Bronchial epithelial cell (primary cell): ENCODE measurements at places on chromosomes 7 and 10. TPM values are rescaled to one million over a fixed set of nuclear protein-coding genes. Genes with fewer than 3 reads are reported as not detected.

DNA sequence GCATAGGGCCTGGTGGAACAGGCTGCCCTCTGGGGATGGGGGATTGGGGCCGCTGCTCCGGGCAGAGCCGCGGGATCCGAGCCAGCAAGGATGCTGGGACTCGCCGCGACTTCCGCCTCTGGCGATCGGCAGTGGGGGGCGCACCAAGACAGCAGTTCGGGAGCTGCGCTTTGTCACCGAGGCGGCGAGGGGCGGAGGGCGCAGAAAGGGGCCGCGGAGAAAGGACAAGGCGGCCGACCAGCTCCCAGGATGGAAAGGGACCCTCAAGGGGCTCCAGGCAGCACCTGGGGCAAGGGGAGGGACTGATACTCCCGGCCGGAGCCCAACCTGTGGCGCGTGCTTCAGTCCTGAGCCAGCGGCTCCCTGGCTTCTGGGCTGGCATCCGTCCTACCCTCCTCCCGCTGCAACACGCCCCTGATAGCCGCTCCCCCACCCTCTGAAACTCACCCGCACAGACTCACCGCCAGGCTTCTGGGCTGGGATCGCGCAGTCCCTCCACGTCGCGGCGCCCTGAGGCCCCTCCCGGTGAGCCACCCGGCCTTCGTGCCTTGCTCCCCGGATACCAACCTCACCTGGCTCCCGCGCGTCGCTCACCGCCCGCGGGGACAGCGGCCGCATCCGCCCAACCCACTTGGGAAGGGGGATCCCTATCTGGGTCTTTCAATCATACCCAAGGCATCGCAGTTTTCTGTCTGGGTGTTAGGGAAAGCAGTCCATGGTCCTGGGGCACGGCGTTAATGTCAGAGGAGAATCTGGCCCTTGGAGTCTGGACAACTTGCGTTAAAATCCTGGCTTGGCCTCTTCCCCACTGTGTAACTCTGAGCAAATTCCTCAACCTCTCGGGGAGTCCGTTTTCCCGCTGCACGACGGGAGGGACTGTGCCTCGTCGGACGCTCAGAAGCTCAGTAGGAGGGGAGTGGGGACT is 7.0 kb upstream of the EVX1 start:
- peak; percentile 17 for DNase-seq

DNA sequence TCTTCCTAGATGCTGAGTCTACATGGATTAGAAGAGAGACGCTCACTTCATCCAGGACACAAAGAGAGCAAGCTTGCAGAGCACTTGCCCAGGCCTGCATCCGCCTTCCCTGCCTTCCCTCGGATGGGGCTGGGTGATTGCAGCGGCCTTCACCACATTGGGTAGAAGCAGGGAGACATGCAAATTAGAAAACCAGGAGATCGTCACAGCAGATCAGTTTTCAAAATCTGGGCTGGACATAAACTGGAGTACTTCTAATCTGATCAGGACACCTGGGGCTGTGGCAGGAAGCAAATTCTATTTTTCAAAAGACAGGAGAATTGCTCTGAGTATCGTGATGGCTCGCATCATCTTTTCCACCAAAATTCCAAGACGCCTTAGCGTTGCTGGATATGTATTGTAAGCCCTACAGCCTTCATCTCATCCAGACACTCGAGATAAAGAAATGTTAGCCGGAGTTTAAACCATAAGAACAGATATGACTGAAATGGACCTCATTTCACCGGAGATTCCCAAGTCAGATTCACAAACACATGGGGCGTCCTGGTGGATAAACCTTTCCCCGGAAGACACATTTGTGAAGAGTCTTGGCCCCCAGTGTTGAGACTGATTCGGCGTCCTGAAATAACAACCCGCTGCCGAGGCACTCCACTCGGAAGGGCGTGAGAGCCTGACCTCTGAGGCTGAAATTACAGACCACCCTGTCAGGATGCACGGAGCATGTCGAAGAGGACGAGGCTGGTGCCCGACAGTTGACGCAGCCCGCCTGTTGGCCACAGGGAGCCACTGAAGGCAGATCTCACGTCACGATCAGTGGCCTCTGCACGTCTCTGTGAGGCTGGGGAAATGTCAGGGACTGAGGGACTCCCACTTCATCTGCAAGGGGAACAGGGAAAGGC is 91.2 kb upstream of the PARD3 start:
- DNase-seq = peak; percentile 95

GRCh38 chr7:149104749-149105148 is 14.2 kb upstream of the ZNF786 start:
- DNase-seq = no peak

DNA sequence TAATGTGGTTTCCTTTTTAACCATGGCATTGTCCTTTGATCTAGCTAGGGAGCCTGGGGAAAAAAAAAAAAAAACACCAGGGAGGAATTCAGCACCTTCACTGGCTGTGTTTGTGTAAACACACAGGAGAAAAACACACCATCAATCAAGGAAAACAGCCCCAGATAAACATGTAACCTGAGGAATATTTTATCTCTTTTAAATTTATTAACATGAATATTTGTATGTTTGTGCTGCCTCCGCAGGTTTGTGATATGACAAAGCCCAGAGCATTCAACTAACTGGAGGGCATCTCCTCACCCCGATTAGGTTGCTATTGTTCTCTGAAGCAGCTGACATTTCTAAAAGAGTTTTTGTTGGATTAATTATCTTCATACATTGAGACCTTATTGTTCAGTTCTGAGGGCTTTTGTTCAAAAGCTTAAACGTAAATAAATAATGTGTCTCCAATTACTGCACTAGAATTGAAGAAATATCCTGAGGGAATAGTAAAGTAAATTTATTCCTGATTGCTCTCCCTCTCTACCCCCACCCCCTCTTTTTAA is 89.4 kb upstream of the SEMA3E start:
- DNase-seq = no peak

DNA sequence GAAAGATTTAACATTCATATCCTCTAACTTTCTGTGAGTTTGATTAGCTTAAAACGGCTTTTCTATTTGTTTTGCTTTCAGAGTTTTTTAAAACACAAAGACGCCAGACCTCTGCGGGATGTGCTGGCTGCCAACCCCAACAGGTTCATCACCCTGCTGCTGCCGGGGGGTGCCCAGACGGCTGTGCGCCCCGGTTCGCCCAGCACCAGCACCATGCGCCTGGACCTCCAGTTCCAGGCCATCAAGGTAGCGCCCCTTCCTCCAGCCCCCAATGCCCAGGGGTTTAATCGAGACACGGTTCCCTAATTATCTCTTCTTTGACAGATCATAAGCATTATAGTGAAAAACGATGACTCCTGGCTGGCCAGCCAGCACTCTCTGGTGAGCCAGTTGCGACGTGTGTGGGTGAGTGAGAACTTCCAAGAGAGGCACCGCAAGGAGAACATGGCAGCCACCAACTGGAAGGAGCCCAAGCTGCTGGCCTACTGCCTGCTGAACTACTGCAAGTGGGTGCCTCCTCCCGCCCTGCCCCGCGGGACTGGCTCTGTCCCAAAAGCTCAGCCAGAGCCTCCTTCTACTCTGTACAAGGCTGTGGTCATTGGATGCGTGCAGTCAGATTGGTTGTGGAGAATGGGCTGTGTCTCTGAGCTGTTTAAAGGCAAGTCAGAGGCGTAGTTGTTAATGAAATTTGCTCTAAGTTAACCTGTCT is 71.2 kb downstream of the TRRAP start:
- no peak for DNase-seq

SPDYE2B gene
- total RNA-seq = not detected in 2 replicates

DNA sequence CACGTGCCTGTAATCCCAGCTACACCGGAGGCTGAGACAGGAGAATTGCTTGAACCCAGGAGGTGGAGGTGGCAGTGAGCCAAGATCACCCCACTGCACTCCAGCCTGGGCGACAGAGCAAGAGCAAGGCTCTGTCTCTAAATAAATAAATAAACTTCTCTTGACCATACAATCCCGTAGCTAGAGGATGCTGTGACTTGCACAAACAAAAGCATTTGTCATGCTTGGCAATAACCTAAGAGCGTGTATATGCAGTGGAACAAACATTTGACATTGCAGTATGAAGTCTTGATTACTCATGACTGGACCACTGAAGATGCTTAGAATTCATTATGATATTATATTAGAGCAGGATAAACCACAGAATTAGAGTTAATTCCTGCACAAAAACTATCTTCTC is 1.4 kb upstream of the C7orf57 start:
- peak; percentile 56 for DNase-seq

SYT15 gene
- total RNA-seq = under 0.01 and 0.13 TPM in 2 replicates

DNA sequence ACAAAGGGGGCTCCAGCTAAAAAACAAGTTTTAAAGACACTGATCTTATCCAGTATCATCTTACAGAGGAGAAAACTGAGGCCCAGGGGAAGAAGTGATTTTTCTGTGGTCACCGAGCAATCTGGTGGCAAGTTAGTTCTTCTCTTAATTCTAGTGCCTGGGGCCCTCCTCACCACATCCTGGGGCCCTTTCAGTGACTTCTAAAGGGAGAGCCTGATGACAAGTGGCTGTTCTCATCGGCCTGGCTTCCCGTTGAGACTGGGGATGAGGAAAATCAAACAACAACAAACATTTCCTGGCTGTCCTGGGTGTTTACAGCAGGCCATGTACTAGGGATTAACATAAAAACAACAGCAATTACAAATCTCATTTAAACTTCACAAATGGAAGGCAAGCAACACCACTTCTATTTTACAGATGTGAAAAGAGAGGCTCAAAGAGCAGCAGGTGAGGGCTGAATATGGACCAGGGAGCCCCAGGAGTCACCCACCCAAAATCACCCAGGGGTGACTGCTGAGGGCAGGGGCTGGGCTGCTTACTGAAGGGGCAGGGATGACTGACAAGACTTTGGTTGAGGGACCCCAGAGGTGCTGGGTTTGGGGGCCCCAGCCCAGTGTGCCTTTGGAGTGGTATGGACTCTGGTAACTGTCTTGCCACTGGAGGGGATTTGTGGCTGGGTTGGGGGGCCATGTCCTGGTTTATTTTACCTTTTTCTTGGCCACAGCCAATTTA is 24.7 kb upstream of the MTPAP start:
- DNase-seq = no peak

- DNase-seq = peak; percentile 91
Observed at GRCh38 chr7:116500078-116500853, 728 bp downstream of the CAV2 start.

DNA sequence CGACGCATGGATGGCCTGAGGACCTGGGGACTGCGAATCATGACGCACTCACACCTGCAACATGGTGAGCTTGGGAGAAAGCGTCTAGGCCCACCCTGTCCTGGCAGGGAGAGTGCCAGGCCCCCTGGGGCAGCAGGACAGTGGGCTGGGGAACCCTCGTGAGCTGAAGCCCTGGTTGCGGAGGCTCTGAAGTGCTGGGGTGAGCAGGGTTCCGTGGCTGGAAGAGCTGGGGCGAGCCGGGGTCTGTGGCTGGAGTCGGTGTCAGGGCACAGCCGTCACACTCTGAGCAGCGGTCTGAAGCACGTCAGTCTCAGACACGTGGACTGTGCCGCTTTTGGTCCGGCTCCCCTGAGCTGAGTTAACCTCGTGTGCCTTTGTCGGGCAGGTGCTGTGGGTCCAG is 4.7 kb downstream of the SUN1 start:
- DNase-seq = no peak

TWIST1 gene
- 9.0 and 23.7 TPM in 2 replicates for total RNA-seq

DNA sequence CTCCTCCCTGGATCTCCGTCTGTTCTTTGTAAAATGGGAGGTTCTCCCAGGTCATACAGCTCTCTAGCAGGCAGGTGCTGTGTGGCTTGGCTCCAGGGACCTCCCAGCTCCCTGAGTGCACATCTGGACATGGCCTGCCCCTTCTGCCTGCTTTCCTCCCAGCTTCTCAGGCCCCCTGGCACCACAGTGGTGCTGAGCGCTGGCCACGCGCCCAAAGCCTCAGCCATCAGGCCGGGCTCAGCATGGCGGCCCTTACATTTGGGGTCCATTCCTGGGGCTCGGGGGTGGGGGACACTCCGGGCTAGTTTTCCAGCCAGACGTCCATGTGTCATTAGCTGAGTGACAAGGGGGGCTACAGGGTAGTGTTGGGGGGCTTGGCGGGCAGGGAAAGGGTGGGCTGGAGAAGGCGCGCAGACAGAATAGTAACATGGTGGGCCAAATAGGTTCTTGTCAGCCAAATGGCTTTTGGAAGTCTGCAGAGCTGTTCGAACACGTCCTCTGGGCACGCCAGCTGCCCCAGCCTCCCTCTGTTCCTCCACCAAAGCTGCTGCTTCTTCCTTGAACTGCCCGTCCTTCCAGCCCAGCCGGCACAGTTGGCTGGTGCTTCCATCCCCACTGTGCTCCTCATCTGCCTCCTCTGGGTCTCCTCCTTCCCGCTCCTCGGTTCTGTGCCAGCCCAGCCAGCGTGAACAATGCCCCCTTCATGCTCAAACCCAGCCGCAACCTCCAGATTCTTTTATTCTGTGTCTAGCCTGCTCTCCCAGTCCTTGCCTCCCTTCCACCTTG is 65.9 kb downstream of the GOLGA7B start:
- no peak for DNase-seq

- no peak for DNase-seq
Observed at GRCh38 chr10:35194471-35194870, 67.8 kb downstream of the CREM start.

- DNase-seq = peak; percentile 47
Observed at GRCh38 chr10:27240212-27241009, at the start of gene ACBD5. Gene ACBD5 (minus strand): TSS chr10:27240797. CDS start chr10:27240688, 109 bp downstream.

- DNase-seq = no peak
Observed at GRCh38 chr7:134654104-134654775, 7.6 kb downstream of the BPGM start.

GRCh38 chr7:79553811-79554555 is 100.5 kb upstream of the MAGI2 start:
- DNase-seq = peak; percentile 97

AGR2 gene
- 118 and 163 TPM in 2 replicates for total RNA-seq

GRCh38 chr7:26081638-26082037 is 70.4 kb upstream of the NFE2L3 start:
- no peak for DNase-seq

DNA sequence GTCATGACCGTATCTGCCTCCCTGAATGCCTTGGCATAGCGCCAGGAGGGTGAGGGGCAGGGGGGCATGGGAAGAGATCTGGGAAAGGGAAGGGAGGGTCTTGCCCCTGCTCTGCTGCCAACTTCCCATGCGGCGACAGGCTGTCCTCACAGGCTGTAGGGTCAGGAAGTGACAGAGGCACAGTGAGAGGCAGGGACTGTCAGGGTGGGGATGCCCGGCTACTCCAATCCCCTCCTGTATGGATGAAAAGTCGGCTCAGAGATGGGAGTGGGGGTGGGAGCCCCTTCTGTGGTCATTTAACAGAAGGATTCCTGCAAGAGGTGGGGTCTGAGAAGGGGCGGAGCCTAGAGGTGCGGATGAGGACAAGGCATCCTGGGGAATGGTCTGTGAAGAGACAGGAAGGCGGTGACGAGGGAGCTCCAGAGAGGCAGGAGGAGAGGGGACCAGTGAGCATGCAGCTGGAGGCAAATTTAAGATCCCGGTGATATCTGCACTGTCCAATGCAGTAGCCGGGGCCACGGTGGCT is 20.8 kb upstream of the UNC5B start:
- no peak for DNase-seq

DNA sequence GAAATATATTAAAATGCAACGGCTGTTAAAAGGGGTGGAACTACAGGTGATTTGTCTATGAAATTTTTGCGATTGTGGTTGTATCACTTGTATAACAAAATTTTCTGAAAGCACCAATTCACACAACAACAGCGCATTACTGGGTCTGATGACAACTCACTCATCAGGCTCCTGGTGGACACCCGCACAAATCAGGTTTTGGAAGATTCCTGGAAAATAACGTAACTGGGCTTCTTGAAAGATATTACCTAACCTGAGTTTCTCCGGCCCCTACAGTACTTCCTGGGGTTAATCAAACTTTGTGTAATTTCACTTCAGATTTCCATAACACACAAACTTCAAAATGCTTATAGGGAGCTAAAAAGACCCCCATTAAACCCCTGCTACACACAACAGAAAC is 7.6 kb downstream of the SNX8 start:
- DNase-seq = peak; percentile 79
